ENCODE measurements at places on chromosomes 7 and 10.

DNA sequence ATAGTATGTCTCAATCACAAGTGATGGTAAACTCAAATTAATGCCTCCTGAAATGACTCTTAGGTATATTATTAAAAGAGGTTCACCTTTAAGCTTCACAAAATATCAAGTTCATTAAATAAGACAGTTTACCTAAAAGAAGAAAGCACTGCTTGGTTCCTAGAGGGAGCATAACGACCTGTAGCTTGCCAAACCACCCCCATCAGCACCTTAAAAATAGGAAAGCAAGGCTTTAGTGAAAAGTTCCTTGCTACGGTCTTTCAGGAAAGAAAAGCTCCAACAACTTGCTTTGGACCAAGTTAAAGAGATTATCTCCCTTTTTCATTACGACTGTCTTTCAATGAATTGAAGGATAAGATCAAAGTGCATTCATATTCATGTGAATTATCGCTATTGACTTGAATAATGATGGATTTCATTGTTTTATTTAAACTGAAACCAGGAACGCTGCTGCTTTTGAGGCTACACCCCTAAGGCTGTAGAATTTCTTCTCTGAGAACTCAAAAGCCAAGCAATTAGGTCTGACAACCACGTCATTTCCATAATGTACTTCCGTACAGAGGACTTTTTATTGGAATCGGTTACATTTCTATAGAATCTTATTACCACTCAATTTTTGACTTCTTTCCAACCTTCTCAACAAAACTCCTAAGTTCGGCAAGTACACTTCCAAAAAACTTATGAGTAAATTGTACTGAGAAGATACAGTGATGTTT lies 7.0 kb upstream of the SPAG6 start:
- no peak overlapping the region for H3K4me3 ChIP-seq
- H3K4me1 ChIP-seq: no peaks in the 10 kb centered on the region
- no peaks in the 10 kb centered on the region for H3K36me3 ChIP-seq
- DNase-seq: no peak
- H3K27me3 ChIP-seq: peaks cover 55% of the 10 kb centered on the region
- H3K27ac ChIP-seq: no peak overlapping the region

DNA sequence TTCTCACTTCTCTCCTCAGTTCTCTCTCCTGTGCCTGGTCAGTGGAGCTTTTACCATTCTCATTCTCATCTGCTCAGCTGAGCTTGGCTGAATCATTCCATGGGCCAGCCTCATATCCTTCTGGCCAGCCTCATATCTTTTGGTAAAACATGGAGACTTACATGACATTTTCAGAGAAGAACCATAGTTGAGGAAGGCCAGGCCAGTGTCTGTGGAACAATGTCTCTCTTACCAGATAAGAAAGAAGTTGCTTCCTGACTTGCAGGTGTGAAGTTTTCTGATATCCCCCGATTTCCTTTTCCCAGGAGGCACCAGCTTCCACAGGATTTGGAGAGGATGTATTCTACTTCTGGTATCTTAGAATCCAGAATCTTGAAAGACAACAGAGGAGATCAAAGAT lies 24.7 kb downstream of the ST7 start:
- no peak for DNase-seq
- H3K4me1 ChIP-seq: no peaks in the 10 kb centered on the region
- H3K27me3 ChIP-seq: no peaks in the 10 kb centered on the region
- H3K4me3 ChIP-seq: no peak overlapping the region
- no peaks in the 10 kb centered on the region for H3K36me3 ChIP-seq

DNA sequence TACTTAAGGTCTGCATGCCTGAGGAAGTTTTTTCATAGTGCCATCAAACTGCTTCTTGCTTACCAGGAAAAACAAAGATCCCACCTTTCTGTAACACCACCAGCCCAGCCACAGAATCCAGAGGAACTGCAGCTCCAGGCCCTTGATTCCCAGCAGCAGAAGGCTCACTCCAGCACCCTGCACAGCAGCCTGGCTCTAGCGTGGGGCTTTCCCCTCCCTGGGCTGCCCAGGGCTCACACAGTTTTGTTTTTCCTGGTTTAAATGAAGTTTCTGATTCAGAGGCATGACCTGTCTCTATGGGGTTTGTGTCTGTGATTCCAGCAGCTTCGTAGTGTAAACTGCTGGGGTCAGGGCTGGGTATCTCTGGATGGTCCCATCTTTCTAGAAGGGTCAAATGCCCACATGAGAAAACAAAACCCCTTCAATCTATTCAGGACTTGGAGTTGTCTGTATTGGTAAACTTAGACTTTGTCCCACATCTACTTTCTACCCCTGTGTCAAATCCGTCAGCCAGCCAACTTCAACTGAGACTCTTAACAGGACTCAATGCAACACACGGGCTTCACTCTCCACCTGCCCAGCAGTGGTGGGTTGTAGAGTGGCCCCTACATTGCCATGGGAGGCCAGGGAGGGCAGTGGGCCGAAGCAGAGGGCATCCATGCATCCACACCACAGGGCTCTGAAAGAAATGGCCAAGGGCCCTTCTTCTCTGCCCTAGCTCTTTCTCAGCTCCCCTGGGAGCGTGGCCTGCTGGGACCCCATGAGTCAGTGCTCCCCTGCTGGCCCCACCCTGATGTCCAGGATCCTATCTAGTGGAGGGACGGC lies 73.6 kb downstream of the ATXN7L1 start:
- H3K27me3 ChIP-seq: no peaks in the 10 kb centered on the region
- DNase-seq: no peak
- no peak overlapping the region for H3K27ac ChIP-seq
- H3K36me3 ChIP-seq: no peaks in the 10 kb centered on the region
- no peak overlapping the region for H3K4me3 ChIP-seq

GRCh38 chr10:51759896-51760534 lies 60.6 kb upstream of the CSTF2T start:
- no peak overlapping the region for H3K4me3 ChIP-seq
- DNase-seq: no peak
- no peaks in the 10 kb centered on the region for H3K27me3 ChIP-seq
- no peaks in the 10 kb centered on the region for H3K4me1 ChIP-seq
- no peak overlapping the region for H3K27ac ChIP-seq

- H3K27me3 ChIP-seq: no peaks in the 10 kb centered on the region
- no peaks in the 10 kb centered on the region for H3K4me1 ChIP-seq
- no peaks in the 10 kb centered on the region for H3K36me3 ChIP-seq
- no peak overlapping the region for H3K27ac ChIP-seq
- H3K4me3 ChIP-seq: no peak overlapping the region
Observed at GRCh38 chr10:61752111-61753011, 89.6 kb downstream of the CABCOCO1 start.

GRCh38 chr7:45682358-45682735 lies 108.2 kb downstream of the ADCY1 start:
- H3K27me3 ChIP-seq: no peaks in the 10 kb centered on the region
- peak; percentile 28 for DNase-seq
- H3K36me3 ChIP-seq: no peaks in the 10 kb centered on the region
- H3K4me1 ChIP-seq: no peaks in the 10 kb centered on the region
- H3K27ac ChIP-seq: no peak overlapping the region

Data from right atrium auricular region (tissue), 2 donors.